ENCODE measurements at places on chromosomes 4 and X.

DNA sequence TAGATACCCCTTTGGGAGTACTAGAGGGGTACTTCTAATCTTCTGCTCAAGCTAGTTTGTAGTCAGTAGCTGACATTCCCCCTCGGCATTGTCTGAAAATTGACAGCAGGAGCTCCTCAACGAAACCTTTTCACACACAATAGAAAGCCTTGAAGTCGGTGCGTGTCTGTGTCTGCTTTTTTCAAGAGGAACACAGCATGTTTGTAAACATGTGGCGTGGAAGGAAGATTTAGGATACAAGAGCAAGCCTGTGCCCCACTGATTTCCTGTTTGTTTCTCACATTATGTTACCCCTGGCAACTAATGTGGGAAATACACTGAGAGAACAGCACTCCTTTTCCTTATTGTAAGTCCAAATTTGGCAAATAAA, 252.6 kb downstream of the ANKRD50 start:
- DNase-seq, result no peak

- DNase-seq, result no peak
Observed at GRCh38 chrX:148755111-148755510, 254.7 kb downstream of the AFF2 start.

DNA sequence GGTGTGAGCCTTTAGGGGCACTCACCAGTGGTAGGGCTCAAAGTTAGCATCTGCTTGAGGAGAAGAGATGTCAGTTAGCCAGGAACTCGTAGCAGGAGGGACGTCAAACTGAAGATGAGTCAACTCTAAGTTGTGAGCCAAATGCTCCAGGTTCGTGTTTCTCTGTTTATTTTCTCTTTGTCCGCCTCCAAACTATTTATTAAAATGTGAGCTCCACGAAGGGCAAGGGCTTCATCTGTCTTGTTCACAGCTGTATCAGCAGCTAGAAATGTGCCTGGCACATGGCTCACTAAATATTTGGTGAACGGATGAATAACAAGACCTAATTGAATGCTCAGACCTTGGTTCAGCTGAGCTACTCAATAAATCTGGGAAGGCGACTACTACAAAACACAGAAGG, 248.9 kb downstream of the BCOR start:
- no peak for DNase-seq

DNA sequence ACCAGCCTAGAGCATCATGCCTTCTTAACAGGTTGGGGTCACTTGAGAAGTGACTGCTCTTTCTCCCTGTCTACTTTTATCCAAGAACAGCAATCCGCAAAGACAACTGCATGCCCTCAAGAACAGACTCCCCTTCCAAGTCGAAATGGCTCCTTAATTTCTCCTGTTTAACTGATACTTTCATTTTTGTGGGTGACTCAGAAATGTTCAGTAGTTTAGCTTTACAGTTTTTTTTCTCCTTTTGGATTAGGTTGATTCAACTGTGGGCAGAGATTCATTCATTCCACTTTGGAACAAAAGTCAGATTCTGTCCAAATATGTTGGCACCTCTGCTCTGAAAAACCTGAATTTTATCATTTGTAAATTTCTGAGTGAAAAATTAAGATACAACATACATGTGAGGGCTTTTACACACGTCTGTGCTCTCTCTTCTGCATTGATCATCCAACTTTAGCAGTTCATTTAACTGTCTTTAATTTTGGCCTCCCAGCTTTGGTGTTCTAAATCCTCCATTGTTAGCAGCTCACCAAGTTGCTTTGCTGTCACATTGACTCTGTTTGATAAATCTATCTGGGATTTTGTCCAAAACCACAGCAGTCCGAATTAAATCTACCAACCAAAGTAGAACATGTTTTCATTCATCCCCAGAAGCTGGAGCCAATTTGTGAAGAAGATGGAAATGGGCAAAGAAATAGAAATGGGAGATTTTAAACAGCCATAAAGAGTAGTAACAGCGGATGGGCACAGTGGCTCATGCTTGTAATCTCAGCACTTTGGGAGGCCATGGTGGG, 50.0 kb downstream of the HOPX start:
- no peak for DNase-seq
